ENCODE measurements at places on chromosomes 11 and 22.

GRCh38 chr11:130003717-130004001, 1.0 kb upstream of the PRDM10 start:
- DNase-seq: no peak

- DNase-seq: no peak
Observed at GRCh38 chr11:69394869-69395246, 86.6 kb upstream of the LINC01488 start.

DNA sequence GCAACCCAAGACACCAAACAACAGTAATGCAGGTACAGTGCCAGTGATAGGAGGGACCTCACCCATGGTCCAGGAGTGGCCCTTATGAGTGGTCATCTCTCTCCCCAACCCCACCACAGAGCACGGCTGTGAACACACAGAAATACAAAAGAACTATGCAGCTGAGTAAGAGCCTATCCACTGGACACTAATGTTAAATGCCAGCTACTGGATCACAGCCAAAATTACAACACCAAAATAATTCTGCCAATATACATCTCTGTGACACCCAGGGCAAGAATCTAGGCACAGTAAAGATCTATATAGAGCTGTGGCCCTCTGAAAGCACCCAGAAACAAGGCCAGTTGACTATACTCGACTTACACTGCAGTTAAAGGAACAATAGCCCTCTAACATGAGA, 22.8 kb upstream of the GPR83 start:
- no peak for DNase-seq

DNA sequence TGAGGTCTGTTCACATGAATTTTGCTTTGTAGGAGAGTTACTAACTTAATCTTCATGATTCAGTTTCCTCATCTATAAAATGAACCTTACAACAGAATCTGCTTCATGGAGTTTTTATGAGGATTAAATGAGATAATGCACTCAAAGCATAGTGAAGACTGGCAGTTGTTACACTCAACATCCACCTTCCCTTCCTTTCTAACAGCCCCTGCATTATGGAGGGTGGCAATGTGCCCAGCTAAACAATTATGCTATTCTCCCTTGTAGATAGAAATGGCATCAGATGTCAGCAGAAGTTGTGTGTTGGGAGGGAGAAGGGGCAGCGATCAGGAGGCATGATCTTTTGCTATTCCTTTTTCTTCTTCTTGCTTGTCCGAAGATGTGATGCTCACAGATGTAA, 6.5 kb downstream of the POU2AF1 start:
- DNase-seq: no peak

DNA sequence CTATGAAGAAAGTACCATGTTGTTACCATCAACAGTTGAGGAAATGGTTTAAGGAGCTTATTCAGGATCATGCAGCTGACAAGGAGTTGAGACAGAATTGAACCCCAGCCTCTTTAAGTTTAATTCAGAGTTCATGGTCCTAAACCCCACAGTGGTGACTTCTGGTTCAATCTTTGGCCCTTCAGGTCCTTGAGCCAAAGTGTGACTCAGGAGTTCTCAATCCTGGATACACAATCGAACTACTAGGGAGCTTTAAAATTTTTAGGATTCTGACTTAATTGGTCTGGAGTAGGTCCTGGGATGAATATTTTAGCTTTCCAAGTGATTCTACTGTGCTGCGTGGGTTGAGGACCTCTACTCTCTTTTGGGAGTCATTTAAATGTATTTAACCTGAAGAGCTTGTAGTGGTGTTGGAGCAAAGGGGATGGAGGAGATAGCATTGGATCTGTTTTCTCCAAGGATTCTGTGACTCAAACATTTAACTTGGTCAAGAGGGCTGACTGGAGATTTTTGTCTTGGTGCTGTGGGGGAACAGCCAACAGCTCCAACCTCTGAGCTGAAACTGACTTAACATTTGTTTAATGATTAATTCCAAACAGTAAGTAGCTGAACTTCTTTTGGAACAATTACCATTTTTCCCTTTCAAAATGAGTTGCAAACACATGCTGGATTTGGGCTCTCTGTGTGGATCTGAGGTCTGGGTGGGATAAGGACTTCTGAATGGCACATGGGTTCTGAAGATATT, 80.1 kb downstream of the INSC start:
- no peak for DNase-seq

GRCh38 chr11:74084796-74085541, 76.1 kb upstream of the UCP3 start:
- no peak for DNase-seq

- no peak for DNase-seq
Observed at GRCh38 chr11:9594267-9595046, 21.0 kb downstream of the WEE1 start.
